LNCaP clone FGC (cell line): ENCODE measurements at places on chromosomes 16 and 17.

DNA sequence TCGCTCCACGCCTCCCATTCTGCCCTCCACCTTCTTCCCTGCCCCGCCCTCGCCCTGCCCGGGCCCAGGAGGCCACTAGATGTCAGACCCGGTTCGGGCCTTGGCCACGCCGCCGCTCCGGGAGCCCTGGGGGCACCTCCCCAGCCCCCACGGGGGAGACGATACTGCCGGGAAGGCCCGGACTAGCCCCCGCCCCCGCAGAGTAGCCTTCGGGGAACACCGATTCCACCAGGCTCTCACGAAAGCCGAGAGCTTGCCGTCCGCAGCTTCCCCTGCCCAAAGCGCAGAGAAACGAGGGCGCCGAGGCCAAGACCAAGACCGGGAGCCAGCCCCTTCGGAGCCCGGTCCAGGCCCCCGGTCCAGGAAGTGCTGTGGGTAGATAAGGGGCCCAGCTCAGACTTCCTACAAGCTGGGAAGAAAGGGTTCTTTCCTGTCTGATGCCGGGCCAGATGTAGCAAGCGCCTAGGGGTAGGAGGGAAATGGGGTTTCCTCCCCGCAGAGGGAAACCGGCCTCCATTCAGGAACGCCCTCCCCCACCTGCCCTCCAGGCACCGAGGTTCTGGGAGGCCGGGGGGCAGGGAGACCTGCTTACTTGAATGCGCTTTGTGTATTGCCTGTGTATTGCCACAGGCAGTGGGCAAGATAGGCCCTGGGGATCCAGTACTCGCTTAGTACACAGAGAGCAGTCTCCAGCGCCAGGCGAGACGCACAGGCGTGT lies 806 bp upstream of the CYB561 start:
- no peak for DNase-seq

- DNase-seq, result peak; percentile 85
Measured at GRCh38 chr17:79808763-79809529, 12.1 kb upstream of the CBX8 start.

- DNase-seq, result no peak
Measured at GRCh38 chr17:68319410-68320162, 28.3 kb downstream of the ARSG start.

DNA sequence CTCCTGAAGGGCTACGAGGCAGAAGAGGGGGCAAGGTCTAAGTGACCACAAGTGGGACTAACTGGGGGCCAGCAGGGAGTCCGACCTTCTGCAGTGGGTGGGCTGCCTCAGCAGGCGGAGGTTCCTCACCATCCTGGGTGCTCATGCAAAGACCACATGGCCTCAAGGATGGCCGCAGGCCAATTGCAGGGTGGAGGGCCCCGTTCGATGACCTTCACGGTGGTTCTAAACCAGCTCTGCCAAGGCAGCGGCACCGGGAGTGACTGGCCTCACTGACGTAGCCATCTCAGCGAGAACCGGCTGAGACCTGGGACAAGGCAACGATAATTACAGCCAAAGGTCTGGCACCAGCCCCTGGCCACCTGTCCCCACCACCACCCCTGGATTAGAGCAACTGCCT lies 5.7 kb downstream of the SMIM5 start:
- DNase-seq, result no peak

GRCh38 chr17:68579194-68579927 lies 21.8 kb downstream of the FAM20A start:
- DNase-seq, result no peak

DNA sequence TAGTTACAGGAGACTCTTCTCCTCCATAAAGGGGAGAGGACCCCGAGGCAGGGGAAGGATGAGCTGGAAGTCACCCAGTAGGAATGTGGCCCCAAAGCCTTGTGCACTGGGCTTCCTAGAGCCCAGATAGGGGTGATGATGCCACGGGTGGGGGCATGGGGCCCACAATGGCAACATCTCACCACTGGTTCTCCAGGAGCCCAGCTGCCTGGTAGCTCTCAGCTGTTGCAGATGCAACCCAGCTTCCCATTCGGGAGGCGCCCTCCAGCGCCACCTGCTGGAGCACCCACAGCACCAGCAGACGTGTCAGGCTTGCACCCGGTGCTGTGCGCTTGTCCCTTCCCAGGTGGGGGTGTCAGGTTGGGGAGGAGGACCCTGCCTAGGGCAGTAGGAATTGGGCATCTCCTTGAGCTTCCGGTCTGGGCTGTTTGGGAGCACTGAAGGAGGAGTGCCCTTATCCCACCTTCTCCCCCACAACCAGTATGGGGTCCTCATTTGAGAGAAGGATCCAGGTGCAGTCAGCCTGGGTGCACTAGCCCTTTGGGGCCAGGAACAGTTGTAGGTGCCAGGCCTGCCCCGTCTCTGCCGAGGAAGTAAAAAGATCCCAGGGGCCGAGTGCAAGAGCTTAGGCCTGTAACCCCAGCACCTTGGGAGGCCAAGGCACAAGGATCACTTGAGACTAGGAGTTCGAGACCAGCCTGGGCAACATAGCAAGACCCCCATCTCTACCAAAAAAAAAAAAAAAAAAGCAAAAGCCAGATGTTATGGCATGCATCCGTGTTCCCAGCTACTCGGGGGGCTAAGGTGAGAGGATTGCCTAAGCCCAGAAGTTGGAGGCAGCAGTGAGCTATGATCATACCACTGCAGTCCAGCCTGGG lies 14.4 kb downstream of the CDIPT start:
- DNase-seq, result no peak

DNA sequence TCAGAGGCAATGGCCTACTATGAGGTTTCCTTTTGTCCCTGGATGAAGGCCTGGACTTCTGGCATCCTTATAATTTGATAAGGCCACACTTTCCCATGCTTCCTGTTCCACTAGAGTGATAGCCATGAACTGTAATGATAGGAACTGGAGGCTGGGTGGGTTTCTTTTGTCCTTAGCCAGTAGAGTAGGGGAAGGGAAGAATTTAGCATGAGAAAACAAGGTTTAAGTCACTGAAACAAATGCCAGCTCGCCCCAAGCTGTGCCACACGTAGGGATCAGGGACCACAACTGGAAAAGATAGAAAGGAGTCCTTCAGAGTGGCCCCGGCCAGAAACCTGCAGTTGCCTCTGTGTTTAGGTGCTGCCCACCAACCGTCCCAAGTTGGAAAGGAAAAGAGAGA lies 80.9 kb upstream of the C17orf78 start:
- DNase-seq, result no peak

- no peak for DNase-seq
Measured at GRCh38 chr17:48472411-48473281, 42.6 kb upstream of the SKAP1 start.

- no peak for DNase-seq
Measured at GRCh38 chr17:60327134-60327900, 64.6 kb downstream of the USP32 start.

- DNase-seq, result no peak
Measured at GRCh38 chr17:80104321-80104955, 3.1 kb downstream of the GAA start.
